Frontal cortex (tissue), 4 donors: ENCODE measurements at places on chromosomes 7 and 10. TPM values are rescaled to one million over a fixed set of nuclear protein-coding genes. Genes with fewer than 3 reads are reported as not detected.

- no peak for DNase-seq
These were observed 67.1 kb downstream of the OTUD1 start for GRCh38 chr10:23505797-23506465.

DNA sequence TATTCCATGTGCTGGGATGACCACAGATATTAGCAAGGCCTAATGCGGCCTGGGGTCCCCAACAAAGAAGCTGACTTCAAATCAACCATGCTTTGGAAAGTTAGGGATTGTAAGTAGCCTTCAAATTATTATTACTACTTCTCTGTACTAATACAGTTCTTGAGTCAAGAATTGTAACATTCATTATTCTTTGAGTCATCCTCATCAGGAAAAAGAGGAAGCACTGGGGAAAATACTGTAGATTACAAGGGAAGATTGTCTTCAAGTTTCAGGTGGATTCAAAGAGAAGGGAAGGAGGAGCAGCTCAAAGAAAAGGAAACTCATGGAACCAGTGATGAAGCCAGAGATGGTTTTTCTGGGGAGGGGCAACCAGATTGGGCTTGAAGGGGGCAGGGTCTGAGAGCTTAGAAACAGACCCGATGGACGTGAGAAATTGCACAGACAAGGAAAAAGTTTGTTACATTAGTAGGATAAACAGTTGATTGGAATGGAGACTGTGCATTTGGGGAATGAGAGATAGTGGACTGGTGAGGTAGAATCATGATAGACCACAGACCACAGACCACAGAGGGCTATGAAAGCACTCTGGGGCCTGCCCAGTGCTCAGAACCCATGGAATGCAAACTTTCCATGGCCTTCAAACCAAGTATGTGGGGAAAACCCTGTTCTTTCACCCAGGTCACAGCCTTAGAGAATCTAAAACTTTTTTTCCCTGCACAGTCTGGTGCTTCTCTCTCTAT is 209.9 kb downstream of the ZNF365 start:
- no peak for DNase-seq

DNA sequence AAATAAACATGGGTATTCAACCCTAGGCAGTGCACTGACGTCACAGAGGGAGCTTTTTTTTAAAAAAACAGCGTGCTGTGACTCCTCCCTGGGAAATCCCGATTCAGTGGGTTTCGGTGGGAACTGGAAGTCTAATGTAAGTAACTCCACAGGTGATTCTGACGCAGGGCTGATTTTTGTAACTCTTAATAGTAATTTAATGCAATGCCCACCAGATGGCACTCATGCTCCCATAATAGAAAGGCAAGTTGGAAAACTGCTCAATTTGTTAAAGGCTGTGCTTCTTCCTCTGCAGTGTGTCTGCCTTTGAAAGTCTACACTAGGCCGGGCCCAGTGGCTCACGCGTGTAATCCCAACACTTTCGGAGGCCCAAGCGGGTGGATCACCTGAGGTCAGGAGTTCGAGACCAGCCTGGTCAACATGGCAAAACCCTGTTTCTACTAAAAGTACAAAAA is 10.9 kb upstream of the RSU1 start:
- no peak for DNase-seq

DNA sequence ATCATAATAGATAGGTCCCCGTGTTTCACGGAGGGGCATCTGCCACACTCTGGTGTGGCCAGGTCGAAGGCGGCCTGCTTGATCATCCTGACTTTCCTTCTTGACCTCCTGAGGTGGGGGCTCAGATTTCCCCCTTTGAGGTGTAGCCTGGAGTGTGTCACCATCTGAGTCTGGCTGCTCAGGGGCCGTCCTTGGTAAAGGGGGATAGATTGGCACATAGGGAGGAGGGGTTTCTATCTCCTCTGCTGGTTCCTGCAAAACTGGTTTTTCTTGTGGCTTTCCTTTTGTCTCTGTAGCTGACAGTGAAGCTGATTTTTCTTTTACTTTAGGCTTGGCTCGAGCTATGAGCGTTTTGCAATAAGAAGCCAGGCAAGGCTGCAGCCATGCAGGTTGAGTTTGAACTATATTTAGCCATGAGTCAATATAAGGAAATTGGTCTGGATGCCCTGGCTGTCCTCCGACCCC is 7.1 kb upstream of the ZNF117 start:
- no peak for DNase-seq

- DNase-seq, result no peak
These were observed 70.9 kb downstream of the SYPL1 start for GRCh38 chr7:106041140-106041717.

The GRM3 gene
- total RNA-seq, result 155 TPM

The LEP gene
- total RNA-seq, result not detected

- no peak for DNase-seq
These were observed 4.6 kb downstream of the UFSP1 start for GRCh38 chr7:100884736-100885439.

- DNase-seq, result no peak
These were observed 4.4 kb downstream of the ZMIZ1 start for GRCh38 chr10:79072994-79073645.

GRCh38 chr7:92750447-92750839 is 85.9 kb downstream of the CDK6 start:
- DNase-seq, result no peak

The DKK1 gene
- 6.5 TPM for total RNA-seq
